IMR-90 (cell line): ENCODE measurements at places on chromosomes 13 and 19.

DNA sequence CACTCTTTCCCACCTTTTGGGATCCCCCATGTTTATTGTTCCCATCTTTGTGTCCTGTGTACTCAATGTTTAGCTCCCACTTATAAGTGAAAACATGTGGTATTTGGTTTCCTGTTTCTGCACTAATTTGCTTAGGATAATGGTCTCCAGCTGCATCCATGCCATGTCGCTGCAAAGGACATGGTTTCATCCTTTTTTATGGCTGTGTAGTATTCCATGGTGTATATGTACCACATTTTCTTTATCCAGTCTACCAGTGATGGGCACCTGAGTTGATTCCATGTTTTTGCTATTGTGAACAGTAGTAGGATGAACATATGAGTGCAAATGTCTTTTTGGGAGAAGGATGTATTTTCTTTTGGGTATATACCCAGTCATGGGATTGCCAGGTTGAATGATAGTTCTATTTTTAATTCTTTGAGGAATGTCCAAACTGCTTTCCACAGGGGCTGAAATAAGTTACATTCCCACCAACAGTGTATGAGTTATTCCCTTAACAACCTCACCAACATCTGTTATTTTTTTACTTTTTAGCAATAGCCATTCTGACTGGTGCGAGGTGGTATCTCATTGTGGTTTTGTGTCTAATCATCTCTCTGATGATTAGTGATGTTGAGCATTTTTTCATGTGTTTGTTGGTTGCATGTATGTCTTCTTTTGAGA lies 55.7 kb upstream of the MEDAG start:
- no peak for DNase-seq

DNA sequence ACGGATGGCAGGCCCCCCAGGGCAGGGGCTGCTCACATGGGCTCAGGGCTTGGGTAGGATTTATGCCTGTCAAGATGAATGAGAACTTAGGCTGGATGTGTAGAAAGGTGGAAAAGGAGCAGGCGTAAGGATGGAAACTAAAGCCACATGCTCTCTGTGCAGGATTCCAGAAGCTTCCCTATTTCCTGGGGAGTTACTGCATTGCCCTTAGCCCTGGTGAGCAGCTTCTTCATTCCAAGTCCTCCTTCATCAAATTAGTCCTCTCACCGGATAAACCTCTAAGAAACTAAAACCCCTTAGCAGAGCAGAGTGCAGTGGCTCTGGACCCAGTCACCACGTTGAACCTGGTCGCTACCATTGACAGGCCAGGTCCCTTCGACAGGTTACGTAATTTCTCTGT lies 7.4 kb downstream of the ATP12A start:
- DNase-seq, result no peak

DNA sequence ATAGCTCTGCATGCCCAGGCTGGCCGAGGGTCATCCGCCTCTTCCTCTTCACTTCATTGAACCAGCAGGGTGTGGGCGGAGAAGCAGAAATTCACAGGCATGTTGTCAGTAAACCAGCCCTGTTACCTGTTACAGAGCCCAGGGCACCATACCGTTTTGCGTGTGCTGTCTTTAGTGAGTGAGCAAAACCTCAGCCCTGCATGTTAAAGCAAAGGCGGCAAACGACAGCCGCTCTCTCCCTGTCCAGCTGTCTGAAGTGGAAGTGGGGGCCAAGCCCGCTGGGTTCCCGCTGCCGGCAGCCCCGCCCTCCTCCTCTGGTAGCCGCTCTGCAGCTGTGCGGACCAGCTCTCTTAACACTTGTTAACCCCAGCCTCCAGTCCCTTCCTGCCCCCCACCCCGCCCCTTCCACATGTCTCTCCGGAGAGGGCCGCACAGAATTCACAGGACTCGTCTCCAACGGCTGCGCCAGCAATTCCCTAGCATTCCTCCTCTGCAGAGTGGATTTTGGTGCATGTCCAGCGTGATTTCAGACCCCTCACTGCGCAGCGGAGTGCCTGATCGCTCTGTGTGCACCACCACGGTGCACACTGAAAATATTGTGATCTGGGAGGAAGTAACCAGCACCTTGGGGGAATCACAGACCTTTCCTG lies 12.7 kb downstream of the KLHL26 start:
- peak; percentile 70 for DNase-seq

DNA sequence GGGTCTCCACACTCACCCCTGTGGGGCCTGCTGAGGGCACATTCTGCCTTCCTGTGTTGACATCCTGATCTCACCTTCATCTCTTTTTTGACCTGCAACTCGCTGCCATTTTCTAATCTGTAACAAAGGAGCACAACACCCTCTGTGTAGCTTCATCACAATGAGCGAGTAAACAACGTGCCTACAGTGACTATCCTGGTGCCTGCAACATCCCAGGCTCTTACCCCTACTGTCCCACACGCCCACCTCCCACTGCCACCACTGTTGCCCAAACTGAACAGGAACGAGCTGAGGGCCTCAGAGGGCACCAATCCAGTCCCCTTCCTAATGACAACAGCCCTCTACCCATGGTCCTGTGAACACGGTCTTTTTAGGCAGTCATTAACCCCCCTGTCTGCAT lies 102.2 kb upstream of the GJB6 start:
- no peak for DNase-seq

DNA sequence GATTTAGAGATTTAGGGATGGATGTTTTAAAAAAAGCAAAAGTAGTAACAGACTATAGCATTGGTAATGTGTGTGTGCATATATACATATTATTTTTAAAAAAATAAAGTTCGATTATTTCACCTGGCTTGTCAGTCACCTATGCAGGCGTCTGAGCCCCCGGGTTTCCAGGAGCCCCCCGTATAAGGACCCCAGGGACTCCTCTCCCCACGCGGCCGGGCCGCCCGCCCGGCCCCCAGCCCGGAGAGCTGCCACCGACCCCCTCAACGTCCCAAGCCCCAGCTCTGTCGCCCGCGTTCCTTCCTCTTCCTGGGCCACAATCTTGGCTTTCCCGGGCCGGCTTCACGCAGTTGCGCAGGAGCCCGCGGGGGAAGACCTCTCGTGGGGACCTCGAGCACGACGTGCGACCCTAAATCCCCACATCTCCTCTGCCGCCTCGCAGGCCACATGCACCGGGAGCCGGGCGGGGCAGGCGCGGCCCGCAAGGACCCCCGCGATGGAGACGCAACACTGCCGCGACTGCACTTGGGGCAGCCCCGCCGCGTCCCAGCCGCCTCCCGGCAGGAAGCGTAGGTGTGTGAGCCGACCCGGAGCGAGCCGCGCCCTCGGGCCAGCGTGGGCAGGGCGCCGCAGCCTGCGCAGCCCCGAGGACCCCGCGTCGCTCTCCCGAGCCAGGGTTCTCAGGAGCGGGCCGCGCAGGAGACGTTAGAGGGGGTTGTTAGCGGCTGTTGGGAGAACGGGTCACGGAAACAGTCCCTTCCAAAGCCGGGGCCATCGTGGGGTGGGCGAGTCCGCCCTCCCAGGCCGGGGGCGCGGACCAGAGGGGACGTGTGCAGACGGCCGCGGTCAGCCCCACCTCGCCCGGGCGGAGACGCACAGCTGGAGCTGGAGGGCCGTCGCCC lies 840 bp upstream of the CCNA1 start:
- DNase-seq, result no peak

DNA sequence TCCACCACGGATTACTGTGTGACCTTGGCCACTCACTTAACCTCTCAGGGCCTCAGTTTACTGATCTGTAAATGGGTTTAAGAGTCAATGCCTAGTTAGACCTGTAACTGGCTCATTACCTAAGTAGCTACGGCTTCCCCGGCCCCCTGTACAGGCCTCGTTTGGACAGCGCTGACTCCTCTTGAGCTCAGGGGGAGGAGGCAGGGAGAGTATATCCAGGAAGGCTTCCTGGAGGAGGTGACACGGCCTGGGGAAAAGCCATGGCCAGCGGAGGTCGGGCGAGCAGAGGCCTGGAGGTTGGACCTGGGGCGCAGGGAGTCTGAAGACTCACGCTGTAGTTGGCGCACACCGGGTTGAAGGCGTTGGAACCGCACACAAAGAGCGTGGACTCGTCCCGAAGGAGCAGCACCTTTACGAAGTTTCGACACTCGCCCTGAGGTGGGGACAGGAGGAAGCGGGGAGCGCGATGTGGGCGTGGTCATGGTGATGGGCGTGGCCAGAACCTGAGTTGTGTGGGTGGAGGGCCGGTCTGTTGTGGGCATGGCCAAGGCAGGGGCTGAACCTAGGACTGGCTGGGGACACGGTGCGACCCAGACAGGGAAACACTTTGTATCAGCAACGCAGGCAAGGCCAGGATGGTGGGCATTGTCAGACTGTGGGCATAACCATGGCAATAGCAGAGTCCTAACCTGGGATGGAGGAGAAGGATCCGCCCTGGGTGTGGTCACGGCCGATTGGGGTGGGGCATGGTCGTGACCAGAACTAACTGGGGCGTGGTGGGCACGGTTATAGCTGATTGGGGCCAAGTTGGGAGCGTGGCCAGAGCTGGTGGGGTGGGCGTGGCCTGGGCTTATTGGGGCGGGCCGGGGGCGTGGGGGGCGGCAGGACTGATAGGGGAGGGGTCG lies 3.6 kb downstream of the SEMA6B start:
- DNase-seq, result no peak

DNA sequence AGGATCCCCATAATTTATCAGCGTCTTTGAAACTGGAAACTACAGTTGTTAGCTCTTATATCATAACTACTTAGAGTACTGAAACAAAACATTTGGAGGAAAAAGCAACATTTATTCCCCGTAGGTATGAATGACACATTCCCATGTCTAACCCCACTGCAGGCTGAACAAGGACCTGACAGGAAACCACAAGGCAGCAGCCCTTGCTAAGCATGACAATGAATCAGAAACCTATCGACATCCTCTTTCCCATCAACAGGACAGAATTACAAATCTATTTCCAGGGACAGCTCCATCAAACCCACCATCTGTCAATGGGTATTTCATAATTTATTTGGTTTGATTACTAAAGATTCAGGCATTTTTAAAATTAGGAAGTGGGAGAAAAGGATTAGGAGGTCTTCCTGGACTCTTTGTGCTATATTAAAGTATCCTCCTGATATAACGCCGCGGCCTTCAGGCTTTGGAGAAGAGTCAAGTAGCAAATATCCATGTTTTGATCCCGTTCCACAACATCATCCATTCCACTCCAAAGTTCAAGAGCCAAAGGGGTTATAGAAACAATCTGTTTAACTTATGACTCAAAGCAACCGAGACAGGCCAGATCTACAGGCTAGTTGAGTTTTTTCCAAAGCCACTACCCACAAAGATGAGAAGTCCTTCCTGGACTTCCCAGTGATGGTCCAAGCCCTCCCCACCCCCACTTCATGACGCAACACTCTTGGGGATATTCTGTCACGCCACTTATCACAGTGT lies 51.1 kb downstream of the FAM216B start:
- peak; percentile 94 for DNase-seq

DNA sequence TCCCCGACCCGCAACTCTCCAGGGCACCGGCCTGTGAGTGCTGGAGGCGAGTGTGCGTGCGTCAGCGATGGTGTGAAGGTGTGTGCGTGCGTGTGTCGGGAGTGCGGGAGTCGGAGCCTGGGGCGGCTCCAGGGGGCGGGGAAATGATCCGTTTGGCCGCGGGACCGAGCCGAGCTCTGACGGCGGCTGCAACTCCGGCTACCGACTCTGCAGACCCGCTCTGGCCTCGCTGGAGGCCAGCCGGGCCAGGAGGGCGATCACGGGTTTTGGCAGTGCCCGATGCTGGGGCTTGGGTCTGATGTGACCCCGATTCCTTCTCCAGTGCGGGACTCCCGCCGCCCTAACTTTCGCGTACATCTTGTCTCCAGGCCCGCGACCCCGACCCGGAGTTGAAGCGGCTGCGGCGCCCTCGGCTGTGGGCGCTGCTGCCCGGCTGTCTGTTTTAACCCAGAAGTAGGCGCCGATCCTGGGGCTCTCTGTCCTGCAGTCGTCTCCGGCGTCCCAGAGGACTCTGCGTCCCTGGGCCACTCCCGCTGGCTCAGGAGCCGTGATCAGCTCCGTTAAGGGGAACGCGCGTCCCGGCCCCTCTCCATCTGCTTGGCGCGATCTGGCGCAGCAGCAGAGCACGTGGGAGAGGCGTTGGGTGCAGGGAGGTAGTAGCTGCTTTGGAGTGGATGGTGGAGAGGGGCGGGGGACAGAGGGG lies 1.2 kb downstream of the CHST8 start:
- DNase-seq, result no peak

GRCh38 chr19:45164577-45165335 lies 4.0 kb upstream of the NKPD1 start:
- peak; percentile 46 for DNase-seq

- DNase-seq, result no peak
Measured at GRCh38 chr13:32728327-32728726, 142.1 kb downstream of the PDS5B start.

DNA sequence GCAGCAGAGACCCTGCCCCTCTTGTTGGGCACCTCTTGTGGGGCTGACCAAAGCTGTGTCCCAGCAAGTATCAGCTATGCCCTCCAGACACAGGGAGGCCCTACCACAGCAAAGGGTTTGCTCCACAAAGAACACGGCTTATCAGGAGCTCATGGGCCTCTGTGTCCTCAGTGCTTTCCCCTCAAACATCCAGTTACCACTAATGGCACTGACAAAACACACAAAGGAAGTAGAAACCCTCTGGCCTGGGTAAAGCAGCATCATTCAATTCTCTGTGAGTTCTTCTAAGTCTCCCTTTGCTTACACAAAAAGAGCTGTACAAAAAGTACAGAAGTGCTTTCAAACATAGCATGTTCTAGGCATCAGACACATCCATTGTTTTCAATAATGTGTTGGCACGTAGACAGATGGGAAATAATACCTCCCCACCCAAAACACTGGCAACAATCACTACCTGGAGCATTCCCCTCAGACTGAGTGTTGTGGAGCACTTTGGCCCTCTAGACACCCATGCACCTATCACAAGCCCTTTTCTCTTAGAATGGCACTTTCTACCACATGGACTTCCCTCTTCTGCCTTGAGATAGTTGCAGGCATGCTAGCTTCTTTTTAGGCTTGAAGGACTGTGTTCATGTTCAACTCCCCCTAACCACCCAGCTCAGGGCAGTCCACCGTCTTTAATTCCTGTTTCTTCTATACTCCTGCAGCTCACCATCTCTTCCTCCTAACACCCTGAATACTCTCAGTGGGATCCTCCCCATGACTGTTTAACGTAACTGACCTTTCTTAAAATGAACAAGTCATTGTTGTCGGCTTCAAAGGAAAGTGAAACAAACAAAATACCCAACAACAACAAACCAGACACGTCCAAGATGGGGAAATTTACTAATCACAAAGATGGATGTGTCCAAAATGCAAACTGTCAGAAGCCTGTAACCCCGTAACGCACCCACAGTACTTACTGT lies 43.5 kb downstream of the ATP7B start:
- no peak for DNase-seq

- peak; percentile 49 for DNase-seq
Measured at GRCh38 chr19:16328824-16329482, 4.3 kb downstream of the KLF2 start.

- peak; percentile 44 for DNase-seq
Measured at GRCh38 chr19:7868671-7869452, 5.3 kb downstream of the PRR36 start.

GRCh38 chr13:48624016-48624415 lies 29.7 kb upstream of the CYSLTR2 start:
- DNase-seq, result no peak
